ENCODE measurements at places on chromosomes 2 and 18.

- DNase-seq: no peak
These were observed 347.5 kb downstream of the CELF4 start for GRCh38 chr18:37218022-37218590.

- peak; percentile 96 for DNase-seq
These were observed 1.5 kb upstream of the MTCL1 start for GRCh38 chr18:8703781-8704301.

- no peak for DNase-seq
These were observed 426.3 kb upstream of the PKDCC start for GRCh38 chr2:41621563-41621962.

DNA sequence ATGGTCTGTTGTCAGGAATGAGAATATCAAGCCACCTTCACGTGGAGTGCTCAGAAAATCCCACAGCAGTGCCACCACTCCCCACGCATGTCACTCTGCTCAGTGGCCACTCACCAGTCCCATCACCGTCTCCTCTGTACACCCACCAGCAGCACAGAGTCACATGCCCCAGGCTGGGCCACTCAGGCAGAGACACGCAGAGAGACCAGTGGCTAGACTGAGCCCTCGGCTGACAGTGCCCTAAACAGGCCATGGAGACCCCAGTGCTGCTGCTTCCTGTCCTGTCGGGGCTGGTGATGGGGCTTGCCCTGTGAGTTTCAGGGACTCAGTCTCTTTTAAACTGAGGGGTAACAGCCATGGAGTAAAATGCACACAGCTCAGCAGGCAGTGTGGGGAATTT lies 25.9 kb downstream of the ODC1 start:
- no peak for DNase-seq

GRCh38 chr2:71833272-71833671 lies 314.4 kb downstream of the CYP26B1 start:
- DNase-seq: no peak

DNA sequence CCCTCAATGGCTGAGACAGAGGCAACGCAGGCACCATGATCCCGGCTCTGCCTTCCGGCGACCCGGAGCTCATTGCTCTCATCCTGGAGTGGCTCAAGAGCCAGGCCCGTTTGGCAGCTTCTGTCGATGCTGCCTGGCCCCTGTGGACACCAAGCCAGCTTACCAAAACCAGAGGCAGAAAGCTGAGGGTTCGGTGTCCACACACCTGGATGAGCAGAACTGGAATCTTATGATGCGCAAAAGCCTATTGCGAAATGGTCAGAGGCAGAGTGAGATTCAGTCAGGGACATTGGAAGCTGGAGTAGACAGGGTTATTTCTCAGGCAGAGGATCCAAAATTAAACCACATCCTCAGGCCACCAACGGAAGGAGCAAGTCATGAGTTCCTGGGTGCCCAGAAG lies 34.9 kb upstream of the TGIF1 start:
- no peak for DNase-seq

- DNase-seq: no peak
These were observed 7.7 kb upstream of the SPATS2L start for GRCh38 chr2:200298816-200299215.

- no peak for DNase-seq
These were observed 241.5 kb downstream of the DCDC2C start for GRCh38 chr2:3944841-3945240.

GRCh38 chr2:25380586-25381375 lies 39.1 kb upstream of the DNMT3A start:
- DNase-seq: no peak

GRCh38 chr2:20357638-20358389 lies 7.2 kb upstream of the PUM2 start:
- no peak for DNase-seq

DNA sequence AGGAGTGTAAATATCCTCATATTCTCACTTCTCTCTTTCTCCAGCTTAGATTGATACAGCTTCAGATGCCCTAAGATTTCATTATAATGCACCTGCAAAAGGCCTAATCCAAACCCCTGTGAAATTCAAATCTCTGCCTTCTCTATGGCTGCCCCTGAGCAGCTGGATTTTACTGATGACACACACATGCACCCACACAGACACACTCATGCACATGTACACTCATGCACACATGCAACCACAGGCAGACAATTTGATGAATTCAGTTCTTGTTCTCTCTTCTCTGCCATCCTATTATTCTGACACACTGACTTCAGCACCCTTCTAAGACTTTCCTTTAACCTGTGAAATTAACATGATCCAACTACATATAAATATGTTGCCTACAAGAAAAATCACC lies 563.2 kb downstream of the RNF144A start:
- no peak for DNase-seq

DNA sequence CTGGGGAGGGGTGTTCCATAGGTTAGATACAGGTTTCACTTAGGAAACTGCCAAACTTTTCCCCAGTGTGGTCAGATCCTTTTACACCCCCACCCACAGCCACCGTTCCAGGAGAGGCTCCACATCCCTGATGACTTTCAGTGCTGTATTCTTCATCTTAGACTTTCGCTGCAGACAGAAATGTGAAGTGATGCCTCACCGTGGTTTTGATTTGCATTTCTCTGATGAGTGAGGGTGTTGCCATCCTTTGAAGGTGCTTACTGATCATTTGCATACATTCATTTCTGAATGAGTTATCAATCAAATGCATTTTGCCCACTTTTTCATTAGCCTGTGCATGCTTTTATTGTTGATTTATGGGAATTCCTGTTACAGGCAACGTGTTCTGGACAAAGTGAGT lies 14.9 kb downstream of the COPS9 start:
- no peak for DNase-seq

DNA sequence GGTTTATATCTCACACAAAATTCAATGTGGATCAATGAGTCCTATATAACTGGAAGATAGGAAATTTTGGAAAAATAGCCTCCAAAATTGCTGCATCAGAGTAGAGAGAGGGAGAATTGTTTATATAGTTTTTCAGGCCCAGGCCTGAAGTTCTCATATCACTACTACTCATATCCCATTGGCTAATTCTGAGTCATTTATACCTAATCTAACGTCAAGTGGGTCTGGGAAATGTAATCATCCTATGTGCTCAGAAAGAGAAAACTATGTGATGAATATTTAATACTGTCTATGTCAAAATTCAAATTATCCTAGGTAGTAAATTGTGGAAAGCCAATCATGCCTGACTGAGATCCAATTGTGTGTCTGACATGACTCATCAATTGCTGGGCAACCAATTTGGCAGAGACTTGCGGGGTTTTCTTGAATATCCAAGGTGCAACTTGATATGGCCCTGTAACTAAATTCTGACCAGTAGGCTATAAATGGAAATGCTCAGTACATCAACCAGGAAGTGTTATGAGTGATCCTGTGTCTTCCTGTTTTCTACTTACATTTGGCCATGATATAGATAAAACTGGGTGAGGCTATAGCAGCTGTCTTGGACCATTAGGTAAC lies 744.4 kb downstream of the KCNJ3 start:
- DNase-seq: no peak

DNA sequence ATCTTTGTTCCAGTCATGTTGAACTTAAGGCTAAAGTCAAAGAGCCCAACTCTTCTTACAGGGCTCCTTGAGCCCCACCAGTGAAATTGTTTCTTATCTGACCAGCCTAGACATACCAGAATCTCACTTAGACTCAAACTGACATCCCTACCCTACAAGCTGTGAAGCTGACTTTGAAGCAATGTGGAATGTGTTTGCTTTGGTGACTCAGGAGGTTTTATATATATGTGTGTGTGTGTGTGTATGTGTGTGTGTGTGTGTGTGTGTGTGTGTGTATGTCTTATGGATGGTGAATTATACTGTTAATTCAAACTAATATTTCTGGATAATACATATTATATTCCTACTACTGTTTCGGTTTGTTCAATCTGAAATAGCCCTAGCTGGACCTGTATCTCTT lies 67.3 kb downstream of the CAMKMT start:
- no peak for DNase-seq

DNA sequence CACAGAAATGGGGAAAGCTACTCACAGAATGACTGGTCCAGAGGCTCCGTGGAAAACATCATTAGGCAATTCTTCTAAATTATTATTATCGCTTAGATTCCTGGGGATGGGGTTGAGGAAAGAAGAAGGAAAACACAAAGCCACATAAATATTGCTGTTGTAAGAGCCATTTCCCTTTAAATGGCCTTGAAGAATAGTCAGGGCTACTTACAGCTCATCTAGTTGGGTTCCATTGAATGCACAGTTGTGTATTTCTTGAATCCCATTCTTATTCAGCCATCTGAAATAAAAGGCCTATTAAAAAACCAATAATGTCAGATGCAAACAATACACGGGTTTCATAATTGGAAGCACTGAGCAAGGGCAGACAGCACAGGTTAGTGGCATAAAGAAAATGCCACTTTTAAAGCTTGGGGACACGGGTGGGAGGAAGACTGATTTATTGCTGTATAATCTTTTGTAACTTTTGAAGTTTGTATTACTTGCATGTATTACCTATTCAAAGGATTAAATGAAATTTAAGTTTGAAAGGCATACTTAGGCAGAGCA lies 171.4 kb downstream of the FSHR start:
- DNase-seq: no peak

GRCh38 chr2:179036353-179036905 lies 13.5 kb downstream of the CCDC141 start:
- DNase-seq: no peak

DNA sequence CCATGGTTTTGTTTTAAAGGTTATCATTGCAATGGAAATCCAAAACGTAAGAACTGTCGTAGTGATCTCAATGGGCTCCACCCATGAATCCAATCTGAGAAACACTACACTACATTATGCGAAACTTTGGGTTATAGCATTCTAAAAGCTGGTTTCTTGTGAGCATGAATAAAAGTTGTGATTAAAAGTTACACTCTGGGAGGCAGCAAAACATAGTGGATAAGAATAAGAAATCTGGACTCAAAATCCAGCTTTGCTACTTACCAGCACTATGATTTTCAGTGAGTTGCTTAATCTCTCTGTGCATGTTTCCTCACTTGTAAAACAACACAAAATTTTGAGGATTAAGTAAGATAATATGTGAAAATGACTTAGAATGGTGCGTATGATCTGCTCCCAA lies 25.7 kb upstream of the THOC1 start:
- no peak for DNase-seq

GRCh38 chr2:238423561-238424312 lies 3.0 kb upstream of the ASB1 start:
- no peak for DNase-seq

DNA sequence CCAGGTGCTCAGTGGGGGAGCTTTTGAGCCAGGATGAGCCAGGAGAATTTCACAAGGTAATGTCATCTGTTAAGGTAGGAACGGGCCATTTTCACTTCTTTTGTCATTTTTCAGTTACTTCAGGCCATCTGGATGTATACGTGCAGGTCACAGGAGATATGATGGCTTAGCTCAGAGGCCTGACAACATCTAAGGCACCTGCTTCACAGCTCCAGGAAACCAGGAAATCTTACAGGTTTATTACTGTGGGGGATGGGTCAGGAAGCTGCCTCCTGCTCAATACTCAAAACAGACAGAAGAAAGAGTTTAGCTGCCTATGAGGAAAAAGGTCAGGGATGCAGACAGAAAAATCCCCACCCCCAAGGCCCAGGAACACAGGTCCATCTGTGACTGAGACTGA lies 364.3 kb upstream of the LRP1B start:
- no peak for DNase-seq

DNA sequence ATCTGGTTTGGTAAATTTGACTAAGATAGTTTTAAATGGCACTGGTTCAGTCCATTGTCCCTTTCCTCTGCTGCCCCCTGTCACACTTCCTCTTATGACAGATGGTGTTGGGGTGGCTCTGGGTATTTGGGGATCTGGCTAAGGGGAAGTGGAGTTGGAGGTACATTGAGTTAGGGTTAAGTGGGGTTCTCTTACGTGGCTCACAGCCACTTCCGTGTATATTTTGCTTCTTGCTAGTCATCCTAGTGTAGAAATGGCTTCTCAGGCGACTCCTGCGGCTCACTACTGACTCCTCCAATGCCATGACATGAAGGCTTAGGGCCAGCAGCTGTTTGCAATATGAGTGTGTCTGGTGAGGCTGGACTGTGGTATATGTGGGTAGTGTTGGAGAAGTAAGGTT lies 187.0 kb downstream of the HAUS1 start:
- DNase-seq: no peak

DNA sequence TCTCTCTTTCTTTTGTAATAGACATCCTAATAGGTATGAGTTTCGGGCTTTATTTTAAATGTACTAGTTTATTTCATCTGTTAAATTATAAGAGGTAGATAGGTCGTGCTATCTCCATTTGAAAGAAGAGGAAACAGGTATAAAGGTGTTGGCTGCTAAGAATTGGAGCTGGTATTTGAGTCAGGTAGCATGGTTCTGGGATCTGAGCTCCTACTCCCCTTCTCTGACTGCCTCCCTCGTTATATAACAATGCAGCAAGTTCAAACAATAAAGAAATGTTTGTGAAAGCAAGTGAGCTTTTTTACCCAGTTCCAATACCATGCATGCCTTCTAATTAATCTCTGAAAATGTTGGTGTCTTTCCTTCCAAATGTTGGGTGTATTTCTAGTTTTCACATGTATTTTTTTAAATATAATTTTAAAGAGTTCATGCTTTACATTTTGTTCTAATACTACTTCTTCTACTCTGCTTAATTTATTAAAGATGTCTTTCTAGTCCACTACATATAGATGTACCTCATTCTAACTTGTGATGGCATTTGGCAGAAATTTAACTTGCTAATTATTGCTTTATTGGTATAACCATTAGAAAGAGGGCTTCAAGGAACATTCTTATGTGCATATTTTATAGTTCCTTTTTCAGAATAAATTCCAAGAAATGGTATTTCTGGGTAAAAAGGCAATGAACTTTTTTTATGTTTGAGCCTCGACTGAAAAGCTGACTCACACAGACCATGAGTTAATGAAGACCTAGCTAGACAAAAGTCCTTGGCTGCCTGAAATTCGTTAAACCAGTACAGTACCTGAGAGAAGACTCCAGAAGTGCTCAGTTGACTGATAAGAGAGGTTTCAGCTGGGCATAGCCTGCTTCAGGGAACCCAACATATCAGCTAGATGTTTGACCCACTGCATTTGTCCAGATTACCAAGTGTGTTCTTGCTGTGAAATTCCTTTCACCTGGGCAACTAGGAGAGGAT lies 133.5 kb downstream of the CERS6 start:
- no peak for DNase-seq

DNA sequence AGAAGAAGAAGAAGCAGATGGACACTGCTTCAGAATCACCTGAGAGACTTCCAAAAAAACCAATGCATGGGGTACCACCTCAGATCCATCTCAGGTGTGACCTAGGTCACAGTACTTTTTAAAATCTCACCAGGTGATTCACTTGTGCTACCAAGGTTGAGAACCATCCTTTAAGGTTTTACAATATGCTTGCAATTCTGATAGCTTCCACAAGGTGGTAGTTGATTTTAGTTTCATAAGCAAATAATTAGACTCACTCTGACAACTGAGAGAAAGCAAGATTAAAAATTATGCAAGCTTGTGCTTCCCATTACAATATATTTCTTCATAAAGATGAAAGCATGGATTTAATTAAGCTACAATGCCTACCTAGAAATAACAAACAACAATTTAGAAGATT lies 355.1 kb downstream of the EN1 start:
- DNase-seq: peak; percentile 4

GRCh38 chr18:57811477-57812125 lies 8.5 kb upstream of the ATP8B1 start:
- DNase-seq: no peak

GRCh38 chr2:29014331-29014730 lies 33.2 kb downstream of the TOGARAM2 start:
- no peak for DNase-seq

- DNase-seq: no peak
These were observed 35.1 kb downstream of the MSH2 start for GRCh38 chr2:47438106-47438505.

Measured in LNCaP clone FGC (cell line).